ENCODE measurements at places on chromosomes 5 and 9. TPM values are rescaled to one million over a fixed set of nuclear protein-coding genes. Genes with fewer than 3 reads are reported as not detected.

The ADAMTS2 gene
- polyA plus RNA-seq: 0.22 TPM

DNA sequence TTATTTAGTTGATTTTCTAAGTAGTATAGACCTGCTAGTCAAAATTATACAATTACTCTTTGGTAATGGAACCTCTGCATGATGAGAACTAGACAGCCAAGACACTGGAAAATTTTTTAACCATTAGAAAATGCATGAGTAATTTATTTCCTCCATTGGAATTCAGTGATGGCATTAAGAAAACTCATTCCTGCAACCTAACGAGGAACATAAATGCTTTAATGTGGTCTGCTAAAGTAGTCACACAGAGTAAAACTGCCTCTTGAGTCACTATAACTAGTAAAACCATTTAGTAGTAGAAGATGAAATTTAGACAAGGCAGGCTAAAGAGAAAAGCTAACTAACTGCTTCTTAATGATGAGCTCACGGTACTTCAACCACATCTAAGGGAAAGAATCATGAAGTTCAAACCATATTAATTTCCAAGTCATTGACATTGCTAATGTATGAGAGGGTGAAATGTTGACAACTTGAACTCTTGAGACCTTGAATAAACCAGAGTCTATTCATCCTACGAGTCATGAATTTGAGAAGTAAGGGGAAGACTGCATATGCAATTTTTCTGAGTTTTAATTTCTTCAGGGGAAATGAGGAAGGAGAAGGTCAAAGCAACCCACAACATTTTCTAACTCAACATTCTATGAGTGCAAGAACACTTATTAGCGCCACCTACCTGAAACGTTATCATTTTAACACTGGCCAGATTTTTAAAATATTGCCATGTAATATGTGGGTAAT lies 74.4 kb downstream of the GLIS3 start:
- DNase-seq: no peak

DNA sequence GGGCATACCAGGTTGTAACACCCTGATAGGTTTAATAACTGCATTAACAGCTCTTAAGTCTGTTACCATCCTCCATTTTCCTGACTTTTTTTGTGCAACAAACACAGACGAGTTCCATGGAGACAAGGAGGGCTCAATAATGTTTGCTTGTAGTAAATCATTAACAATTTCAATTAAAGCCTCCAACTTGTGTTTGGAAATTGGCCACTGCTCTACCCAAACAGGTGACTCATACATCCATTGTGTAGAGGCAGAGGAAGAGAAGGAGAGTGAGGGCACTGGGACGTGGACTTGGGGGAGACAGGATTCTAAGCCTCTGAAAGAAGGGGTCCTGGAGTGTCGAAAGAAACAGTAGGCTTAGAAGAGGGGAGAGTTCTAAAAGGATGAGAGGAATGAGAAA lies 213.6 kb upstream of the KCNN2 start:
- DNase-seq: no peak

DNA sequence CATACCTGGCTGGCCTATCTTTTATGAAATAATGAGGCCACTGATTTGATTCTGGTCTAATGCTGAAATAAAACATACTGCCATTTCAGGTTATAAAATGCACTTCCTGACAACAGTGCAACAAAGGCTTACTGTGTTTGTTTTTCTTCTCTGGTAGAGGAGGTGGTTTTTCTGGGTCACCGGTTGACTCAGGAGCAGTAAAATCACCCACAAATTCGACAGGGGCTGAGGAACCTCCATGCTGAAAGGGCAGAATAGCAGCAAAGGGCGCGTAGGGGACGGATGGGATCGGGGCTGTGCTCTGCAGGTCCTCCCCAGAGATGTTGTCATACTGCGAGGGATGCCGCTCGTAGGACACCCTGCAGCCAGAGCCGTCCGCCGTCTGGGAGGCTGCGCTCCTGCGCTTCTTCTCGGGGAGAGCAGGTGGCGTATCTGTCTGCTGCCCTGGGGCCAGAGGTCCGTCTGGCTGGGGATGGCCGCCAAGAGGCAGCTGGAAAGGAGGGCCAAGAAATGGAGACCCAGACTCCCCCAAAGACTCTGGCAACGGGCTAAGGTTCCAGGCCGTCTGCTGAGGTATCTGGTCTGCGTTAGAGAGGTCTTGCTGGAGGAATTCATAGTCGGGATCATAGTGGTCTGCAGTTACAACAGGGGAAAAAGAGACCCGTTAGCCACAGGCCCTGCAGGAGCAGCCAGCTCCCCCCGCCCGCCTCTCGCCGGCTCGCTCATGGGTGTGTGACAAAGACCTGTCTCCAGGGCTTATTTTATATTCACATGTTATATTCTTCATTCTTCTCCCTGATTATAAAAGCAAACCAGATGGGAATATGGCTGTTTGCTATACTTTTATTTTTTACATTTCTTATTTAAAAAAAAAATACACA lies 80.7 kb downstream of the PRRT1B start:
- no peak for DNase-seq

DNA sequence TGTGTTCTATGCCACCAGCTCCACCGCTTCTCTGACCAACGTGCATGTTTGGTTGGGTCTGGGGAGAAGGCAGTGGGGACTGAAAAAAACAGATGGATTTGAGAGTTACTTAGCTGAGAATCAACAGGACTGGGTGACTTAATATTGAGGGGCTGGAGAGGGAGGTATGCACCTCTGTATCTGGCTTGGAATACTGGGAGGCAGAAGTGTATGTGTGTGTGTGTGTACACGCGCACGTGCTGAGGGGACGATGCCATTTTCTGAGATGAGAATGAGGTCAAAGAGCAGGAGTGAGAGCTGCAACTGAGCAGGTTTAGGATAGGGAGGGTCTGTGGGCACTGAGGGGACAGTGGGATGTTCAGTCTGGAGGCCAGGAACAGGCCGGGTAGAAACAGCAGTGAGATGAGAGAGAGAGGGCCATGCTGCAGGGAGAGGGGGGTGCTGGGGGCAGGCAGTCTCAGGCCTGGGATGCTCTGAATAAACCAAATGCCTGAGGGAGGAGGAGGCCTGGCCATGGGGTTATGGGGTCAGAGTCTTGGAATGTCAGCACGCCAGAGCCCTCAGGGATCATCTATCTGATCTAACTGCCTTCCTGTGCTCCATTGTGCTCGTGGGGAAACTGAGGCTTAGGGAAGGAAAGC lies 14.0 kb downstream of the PDGFRB start:
- no peak for DNase-seq

DNA sequence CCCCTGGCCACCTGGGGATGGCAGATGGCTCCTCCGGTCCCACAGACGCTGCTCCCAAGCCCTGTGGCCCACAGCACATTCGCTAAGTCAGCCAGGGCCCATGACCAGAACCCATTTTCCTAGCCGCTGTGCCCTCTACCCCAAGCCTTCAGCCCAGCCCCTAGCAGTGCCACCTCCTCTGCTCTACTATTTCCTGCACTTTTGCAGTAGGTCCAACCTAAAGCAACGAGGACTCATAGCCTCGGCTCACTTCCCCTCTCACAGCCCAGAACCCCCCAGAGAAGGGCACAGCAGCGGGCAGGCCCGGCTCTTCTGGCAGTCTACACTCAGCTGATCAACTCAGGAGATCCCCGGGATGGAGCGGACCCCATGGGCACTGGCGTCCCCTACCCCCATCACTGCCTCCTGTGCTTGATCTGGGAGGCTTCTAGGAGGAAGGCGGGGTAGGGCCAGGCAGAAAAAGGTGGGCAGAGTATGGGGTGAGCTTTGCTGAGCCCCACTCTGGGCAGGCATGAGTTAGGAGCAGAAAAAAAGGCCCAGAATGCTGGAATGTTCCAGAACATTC lies 111.2 kb downstream of the ZNF354C start:
- DNase-seq: no peak

- DNase-seq: no peak
These were observed 46.8 kb upstream of the ANKRD55 start for GRCh38 chr5:56279979-56280378.

- DNase-seq: peak; percentile 28
These were observed 29.4 kb downstream of the ARHGEF37 start for GRCh38 chr5:149610589-149611255.

DNA sequence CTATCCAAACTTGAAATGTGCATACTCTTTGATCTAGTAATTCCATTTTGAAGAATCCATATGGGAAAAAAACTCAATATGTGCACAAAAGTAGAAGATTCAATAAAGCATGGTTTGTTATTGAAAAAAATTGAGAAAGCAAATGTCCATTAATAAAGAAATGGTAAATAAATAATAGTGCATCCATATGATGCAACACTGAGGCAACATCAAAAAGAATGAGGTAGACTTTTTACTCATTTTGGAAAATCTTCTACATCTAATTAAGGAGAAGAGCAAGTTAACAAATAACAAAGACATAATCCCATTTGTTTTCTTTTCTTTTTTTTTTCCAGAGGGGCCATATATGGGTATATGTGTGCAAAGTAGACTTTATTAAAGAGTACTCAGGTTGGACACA lies 52.5 kb upstream of the FST start:
- no peak for DNase-seq

GRCh38 chr9:135677641-135678168 lies 14.6 kb downstream of the LCN9 start:
- no peak for DNase-seq

GRCh38 chr5:176658007-176658599 lies 10.8 kb downstream of the TSPAN17 start:
- peak; percentile 72 for DNase-seq

DNA sequence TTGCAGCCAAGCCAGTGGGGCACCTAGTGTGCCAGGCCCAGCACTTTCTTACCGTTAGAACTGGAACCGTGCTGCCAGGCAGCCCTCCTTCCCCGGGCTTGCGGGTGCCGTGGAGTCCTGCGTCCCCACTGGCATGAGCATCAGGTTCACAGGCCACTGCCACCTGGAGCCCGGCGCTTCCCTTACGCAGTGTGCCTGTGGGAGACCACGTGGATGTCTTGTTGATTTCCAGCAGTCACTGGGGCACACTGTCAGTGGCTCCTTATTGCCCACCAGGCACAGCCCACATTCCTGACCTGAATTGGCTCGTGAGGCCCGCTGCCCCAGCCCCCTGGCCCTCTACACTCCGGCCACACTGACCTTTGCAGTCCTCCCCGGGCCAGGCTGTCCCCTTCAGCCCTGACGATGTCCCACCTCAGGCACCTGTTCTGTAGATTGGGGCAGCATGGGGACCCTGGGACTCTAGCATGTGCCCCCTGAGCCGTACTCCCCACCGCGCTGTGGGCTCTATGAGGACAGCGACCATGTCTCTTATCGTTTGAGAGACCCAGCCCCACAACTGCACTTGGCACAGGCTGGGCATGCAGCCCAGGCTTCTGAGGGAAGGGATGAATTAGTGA lies 10.4 kb upstream of the CEL start:
- DNase-seq: no peak

DNA sequence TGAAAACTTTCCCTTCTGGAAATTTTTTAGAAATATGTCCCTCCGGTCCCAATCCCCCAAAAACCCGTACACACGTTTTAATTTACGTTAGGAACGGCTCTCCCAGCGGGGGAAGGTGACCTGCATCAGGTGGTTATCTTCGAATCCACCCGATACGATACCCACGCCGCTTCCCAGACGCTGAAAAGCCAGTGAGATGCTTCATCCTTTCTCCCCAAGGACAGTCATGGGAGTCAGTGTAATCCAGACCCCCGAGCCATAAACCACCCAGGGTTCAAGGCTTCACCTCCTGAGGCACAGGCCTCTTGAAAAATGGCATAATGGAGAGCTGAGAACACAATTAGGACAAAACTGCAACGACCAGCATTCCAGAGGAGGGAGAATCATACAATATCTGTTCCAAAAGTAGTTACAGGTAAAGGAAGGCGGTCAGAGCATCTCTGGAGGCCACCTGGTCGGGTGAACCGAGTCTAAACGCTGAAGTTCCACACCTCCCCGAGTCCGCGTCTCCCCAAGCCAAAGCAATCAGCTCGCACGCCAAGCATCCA lies 857 bp downstream of the FAM169A start:
- DNase-seq: no peak

DNA sequence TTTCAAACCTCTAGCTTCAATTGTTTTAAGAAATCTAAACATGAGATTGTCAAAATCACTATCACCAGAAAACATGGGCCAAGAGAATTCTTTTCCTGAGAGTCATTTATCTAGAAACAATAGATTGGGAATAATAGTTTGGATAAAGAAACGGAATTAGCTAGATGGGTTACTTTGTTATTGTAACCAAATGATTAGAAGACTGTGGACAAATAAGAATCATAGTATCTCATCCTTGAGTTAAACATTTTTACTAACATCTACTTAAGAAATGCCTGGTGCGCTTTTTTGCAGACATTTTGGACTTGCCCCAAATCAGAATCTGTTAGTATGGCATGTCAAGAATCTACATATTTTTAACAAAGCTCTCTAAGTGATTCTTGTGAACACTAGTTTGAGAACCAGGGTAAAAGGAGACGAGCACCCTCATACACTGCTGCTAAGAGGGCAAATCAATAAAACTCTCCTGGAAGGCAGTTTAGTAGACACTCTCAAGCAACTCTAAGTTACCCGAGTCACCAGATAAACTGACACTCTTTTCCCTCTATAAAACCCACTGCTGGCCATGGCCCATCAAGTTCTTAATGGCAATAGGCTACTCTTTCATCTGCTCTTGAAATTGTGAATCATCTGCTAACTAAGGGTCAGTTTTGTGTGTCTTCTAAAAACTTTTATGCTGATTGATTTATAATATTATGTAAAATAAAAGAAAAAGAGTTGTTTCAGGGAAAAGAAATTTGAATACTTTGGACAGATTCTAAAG lies 39.1 kb downstream of the TPD52L3 start:
- no peak for DNase-seq

DNA sequence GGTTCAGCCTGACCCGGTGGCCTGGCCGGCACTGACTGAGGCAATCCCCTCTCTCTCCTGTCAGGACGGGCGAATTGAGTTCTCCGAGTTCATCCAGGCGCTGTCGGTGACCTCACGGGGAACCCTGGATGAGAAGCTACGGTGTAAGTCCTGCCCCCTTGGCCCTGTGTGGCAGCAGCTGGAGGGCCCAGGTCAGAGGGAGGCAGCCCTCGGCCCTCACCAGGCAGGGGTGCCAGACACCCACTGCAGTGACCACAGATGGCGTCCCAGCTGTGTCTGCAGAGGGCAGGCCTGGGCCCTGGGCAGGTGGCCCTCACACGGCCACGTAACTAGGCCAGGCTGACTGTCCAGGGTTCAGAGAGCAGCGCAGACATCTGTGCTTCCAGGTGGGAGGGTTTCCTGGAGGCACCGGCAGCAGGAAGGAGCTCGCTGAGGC lies 45.9 kb upstream of the HMCN2 start:
- no peak for DNase-seq

Measured in small intestine (tissue), 16 donors.